ENCODE measurements at places on chromosomes 3 and 15.

- DNase-seq, result no peak
These were observed 14.9 kb downstream of the CCDC13 start for GRCh38 chr3:42758126-42758525.

GRCh38 chr3:162332344-162332743 is 835.7 kb downstream of the OTOL1 start:
- DNase-seq, result no peak

GRCh38 chr3:124467980-124468902 is 262.0 kb upstream of the UMPS start:
- no peak for DNase-seq

- no peak for DNase-seq
These were observed 10.0 kb upstream of the TBC1D5 start for GRCh38 chr3:17752436-17752835.

GRCh38 chr15:92870010-92870591 is 30.0 kb upstream of the CHD2 start:
- DNase-seq, result no peak

DNA sequence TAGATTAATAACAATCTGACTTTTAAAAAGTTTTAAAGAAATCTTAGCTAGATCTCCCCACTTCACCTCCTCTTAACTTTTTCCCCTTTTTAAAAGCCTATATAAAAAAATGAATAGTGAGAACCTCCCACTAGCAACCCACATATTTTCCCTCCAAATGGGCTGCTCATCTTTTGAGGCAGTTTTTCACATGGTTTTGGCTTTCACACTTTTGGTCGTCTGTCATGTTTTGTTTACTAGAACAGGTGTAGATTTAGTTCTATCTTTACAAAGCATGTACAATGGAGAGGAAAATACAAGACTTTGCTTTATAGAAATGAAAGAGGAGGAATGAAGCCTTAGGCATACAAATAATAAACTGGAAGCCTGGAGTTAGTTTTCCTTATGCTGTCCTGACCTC is 126.7 kb upstream of the EOMES start:
- DNase-seq, result no peak

- DNase-seq, result no peak
These were observed 16.5 kb upstream of the PLOD2 start for GRCh38 chr3:146177519-146177918.

- DNase-seq, result no peak
These were observed 350.7 kb upstream of the AZI2 start for GRCh38 chr3:28699283-28699682.

- no peak for DNase-seq
These were observed 46.6 kb downstream of the APH1B start for GRCh38 chr15:63323798-63324563.

DNA sequence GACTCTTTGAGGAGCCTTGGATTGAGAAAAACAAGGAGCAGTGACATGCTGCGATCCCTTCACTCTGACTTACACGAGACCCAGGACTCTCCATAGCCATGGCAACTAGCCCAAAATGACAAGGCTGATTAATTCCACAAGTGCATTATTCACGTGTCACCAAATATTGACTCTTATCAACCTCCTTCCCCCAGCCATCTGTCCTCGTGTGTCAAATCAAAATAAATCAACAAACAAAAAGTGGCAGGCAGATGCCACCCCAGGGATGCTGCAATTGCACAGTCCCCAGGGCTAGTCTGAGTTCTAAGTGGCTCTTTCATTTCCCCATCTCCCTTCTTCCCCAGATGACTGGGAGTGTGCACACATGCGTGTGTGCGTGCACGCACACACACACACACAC is 104.9 kb downstream of the AQP9 start:
- no peak for DNase-seq

- peak; percentile 56 for DNase-seq
These were observed 28.4 kb downstream of the CCDC12 start for GRCh38 chr3:46947981-46948791.

DNA sequence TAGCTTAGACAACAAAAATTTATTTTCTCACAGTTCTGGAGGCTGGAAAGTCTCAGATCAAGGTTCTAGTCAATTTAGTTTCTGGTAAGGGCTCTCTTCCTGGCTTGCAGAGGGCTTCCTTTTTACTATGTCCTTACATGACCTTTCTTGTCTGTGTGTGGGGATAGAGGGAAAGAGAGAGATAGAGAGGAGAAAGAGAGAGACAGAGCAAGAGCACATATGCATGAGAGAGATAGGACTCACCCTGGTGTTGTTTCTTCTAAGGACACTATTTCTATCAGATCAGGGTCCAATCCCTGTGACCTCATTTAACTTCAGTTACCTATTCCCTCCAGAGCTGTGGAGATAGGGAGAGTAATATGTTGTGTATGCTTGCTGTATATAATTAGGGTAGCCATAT is 44.9 kb upstream of the TEX9 start:
- no peak for DNase-seq

DNA sequence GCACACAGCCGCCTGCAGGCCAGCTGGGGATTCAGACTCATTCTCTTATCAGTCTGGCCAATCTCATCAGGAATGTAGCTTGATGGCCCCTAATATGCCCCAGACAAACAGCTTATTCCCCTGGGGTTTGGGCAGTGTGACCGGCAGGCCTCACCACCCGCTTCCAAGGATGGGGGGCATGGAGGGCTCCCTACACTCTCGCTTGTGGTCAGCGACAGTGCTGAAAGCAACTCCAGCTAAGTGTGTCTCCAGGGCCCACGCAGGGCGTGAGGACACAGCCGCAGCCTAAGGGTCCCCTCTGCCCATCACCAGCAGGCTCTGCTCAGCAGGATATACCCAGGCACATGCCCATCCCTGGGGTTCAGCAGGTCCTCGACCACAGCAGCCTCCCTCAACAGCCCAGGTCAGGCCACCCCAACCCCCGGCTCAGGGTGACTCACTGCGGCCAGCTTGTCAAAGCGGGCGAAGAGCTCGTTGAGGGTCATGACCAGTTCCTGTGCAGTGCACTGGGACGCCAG is 116.7 kb downstream of the ADCY5 start:
- DNase-seq, result no peak

DNA sequence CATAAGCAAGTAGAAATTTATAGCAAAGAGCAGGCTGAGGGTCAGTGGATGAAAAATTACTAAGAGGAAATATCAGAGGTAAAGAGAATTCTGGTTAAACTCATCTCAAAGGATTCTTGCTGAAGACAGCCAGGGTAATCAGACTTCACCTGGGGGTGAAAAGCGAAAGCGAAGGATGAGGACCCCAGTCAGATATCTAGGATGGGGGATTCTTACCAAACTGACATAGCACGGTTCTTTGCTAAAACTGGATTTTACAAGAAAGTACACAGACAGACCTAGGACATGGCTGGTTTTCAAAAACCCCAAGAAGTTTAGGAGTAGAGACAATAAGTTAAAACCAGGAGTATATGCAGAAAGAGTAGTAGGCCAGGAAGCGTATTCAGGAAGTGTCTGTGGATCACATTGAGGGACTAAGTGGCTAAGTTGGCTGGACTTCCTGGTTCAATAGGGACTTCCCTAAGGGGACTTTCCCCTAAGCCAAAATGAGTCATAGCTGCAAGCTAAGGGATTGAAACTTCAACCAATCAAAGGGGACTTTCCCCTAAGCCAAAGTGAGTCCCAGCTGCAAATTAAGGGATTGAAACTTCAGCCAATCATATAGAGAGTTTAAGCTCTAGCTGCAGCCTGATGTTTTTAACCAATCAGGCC is 2.4 kb upstream of the CFAP91 start:
- DNase-seq, result no peak

DNA sequence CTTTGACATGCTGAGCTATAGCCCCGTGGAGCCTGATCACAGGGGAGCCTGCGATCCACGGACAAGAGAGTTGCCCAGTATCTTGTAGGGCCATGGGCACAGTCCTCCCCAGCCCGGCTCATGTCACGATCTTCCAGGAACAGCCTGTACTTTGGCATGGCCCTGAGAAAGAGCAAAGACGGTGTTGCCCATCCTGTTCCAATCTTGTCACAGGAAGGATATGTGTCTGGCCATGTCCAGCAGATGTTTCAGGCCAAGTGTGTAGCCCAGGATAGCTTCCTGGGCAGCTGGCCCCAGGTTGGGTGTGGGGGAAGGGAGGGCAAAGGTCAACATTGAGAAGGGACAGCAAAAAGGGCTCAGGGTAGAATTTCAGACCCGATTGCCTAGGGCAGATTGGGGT is 17.0 kb upstream of the RPL29 start:
- DNase-seq, result no peak

GRCh38 chr3:172752651-172753050 is 2.1 kb downstream of the ECT2 start:
- no peak for DNase-seq

DNA sequence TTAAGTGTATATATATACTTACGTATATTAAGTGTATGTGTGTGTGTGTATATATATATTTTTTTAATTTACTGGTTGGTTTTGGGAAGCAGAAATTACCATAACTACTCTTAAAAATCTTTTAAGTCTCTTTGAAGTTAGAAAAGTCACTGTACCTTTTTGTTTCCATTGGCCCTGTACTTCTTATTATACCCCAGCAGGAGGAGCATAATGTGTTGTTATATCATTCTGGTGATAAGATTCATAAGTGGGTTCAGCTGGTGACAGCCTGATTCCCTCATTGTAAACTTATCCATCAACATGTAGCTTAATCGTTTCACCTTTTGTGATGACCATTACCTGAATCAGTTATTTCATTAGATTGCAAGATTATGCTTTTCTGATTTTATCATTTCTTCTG is 30.8 kb downstream of the MLH1 start:
- DNase-seq, result no peak

DNA sequence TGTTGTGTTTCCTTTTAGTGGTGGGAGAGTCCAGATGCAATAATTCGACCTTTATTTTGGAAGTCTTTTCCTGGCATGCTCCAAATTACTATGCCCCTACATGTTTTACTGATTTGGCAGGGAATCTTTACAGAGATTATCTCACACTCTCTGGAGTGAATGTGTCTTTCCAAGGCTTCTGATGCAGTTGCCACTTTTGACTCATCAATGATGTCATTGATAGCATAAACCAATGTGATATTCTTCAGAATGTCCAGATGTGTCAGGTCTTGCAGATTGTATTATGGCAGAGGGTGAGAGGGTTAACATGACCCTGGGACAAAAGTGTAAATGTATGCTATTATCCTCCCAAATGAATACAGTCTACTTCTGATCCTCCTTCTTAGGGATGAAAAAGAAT is 9.7 kb downstream of the RTP4 start:
- no peak for DNase-seq

- DNase-seq, result no peak
These were observed 597.6 kb downstream of the AGBL1 start for GRCh38 chr15:86677278-86677677.

- DNase-seq, result no peak
These were observed 151.3 kb downstream of the XXYLT1 start for GRCh38 chr3:195119461-195120266.

GRCh38 chr15:46365572-46365971 is 730.7 kb downstream of the SQOR start:
- DNase-seq, result no peak

DNA sequence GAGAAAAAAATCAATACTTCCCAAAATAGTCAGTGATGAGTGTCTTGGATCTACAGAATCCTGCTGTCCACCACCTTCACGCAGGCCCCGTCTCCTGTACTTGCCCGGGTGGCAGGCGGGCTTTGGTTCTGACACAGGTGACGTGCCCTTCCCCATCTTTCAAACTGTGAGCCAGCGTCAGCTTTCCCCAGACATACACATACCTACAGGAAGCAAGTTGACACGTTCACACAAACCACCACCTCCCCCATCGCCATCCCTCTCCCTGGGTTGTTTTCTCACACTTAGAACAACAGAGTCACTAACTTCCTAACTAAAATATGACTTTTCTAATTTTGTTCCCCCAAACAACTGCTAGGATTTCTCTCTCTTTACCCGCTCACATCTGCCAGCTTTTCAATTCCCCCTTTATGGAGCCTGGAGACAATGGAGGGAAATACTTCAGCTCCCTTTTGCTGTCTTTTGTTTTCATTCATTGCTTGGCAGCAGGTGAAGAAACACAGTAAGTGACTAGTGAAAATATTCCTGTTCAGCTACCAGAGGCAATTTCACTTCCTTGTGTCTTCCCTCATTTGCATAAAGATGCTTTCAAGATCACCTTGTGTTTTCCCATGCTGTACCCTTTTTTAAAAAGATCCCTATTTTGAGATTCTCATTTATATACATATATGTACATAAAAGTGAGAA is 248.3 kb downstream of the SLCO3A1 start:
- DNase-seq, result no peak

DNA sequence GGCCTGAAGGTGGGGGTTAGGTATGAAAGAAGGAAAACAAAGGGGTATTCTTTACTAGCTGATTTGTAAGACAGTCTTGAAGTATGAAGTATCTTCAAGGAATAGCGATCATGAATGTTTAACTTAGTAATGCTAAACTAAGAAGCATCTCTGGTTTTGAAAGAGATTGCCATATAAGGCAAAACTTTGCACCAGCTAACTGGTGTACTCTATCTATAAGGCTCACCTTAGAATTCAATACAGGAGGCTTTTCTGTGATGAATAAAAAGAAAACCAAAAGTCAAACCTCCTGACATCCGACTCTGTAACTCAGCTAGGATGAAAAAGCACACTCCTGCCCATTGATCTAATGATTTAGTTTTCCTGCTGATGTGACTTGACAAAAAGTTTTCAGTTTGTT is 54.7 kb downstream of the FOXP1 start:
- DNase-seq, result no peak

- no peak for DNase-seq
These were observed 204.6 kb downstream of the LRRC3B start for GRCh38 chr3:26827169-26827568.

DNA sequence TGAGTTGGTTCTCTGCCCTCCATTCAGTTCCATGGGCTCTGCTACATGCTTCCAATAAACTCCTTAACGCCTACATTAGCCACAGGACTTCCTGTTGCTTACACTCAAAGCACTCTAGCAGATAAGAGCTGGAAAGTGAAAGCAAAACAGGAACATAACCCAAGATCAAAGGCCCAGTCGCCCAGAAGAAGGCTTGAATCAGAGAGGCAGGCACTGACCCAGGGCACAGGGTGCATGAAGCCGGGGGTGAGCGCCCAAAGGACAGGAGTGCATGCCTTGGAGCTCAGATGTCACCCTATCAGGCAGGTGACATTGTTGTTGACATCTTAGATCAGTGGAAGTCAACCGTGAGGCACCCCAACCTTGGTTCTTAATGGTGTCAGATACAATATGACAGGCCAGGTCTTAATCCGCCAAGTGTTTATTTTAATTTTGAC is 235.1 kb downstream of the UACA start:
- DNase-seq, result no peak

DNA sequence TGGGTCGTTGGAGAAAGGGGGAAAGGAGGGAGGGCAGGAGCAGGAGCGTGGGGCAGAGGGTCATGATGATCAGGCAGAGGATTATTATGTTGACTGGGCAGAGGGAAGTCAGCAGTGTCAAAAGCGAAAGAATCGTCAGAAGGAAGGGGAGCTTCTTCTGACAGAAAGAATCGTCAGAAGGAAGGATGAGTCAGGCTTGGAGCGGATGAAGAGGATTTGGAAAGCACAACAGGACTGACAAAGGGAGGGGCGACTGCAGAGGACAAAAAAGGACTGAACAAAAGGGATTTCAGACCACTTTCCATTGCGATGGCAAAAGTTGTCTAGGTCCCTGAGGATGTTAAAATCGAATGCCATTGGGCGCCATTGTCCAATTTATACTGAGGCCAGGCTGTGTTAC is 1053.5 kb downstream of the SI start:
- DNase-seq, result no peak

GRCh38 chr15:70268698-70269251 is 171.1 kb upstream of the TLE3 start:
- DNase-seq, result no peak

Measured in stimulated activated CD8-positive, alpha-beta memory T cell treated with anti-CD3 and anti-CD28 coated beads, Interleukin-4, amount 100 ng/mL, for 4 hours (primary cell).